ENCODE measurements at places on chromosomes 2 and 18.

GRCh38 chr2:113266431-113266830 lies 12.3 kb downstream of the PAX8 start:
- DNase-seq, result no peak

- DNase-seq, result no peak
These were observed 513.9 kb upstream of the NETO1 start for GRCh38 chr18:73381699-73382036.

DNA sequence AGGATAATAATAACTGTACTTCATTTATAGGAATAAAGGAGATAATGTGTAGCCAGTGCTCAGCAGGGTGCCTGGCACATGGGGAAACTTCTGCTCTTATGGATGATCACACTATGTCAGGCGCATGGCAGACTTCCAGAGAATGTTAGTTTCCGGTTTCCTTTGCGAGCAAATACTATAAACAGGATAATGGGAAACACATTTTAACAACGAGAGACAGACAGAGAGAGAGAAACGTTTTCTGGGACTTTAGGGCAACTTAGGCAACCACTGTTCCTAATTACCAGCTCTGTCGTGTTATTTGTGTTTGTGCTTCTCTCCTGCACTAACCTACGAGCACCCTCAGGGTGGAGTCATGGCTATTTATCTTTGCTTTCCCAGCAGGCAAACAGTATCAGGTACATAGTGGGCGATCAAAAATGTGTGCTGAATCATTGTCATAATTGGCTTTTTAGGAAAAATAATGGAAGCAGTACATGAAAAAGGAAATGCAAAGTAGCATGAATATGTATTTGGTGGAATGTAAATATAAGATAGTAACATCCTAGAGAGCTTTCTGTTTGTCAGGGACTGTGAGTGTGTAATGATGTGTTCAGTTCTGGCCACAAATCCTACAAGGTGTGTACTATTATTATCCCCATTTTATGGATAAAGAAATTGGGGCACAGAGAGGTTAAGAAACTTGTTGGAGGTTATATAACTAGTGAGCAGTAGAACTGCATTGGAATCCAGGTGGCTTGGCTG lies 36.8 kb upstream of the IGFBP2 start:
- no peak for DNase-seq

DNA sequence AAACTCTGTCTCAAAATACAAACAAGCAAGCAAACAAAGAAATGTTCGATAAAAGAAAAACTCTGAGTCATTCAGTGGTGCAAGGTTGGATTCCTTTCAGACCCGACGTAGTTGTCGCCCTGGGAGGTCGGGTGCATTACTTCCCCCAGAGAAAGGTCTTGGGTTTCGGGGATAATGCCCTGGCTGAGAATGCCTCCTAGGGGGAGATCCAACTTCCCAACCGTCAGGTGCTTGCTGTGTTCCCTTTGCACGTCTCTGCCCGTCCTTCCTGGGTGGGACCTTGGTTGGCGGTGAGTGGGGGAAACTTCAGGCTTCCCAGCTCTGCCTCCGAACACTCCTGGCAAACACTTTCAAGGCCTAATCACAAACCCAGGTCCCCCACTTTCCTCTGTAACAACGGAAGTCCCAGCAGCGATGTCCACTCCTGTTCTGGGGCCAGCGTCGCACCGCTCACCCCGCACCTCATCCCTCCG lies 609 bp downstream of the TPGS2 start:
- no peak for DNase-seq

- DNase-seq, result no peak
These were observed 528.4 kb upstream of the SPHKAP start for GRCh38 chr2:228709788-228710371.

DNA sequence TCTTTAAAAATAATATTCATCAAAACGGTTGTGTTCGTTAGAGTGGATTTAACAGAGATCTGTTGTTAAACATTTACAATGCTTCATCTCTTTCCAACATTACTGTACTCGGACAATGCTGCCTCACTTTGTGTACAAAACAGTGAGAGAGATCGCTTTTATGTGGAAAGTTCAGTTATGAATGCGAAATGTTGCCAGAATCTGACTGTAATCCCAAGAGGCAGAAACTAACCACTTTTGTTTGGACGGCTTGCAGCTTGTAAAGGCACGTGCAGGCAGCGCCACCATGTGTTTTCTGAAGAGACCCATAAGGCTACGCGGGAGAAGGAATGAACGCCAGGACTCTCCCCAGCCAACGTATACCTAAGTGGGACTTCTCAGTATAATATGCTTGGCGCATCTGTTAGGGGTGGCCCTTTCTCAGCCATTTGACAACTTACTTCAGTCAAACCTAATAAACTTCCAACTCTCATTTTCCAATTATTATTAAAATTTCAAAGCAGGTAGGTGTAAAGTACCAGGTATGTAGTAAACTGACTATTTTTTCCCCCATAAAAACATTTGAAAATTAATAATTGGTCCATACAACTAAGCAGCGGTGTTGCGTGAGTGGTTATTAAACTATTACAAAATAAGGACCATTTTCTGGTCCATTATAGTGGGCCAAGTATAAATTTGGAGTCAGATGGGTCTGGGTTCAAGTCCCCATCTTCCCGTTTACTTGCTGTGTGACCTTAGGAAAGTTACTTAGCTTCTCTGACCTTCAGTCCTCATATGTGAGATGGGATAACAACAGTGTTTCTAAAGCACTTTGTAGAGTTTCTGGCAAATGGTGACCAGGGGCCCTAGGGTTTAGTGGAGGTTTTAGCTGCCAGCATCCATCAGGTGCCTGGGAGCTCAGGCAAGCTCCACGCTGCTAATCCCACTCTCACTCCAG lies 5.6 kb upstream of the NAPG start:
- DNase-seq, result no peak

DNA sequence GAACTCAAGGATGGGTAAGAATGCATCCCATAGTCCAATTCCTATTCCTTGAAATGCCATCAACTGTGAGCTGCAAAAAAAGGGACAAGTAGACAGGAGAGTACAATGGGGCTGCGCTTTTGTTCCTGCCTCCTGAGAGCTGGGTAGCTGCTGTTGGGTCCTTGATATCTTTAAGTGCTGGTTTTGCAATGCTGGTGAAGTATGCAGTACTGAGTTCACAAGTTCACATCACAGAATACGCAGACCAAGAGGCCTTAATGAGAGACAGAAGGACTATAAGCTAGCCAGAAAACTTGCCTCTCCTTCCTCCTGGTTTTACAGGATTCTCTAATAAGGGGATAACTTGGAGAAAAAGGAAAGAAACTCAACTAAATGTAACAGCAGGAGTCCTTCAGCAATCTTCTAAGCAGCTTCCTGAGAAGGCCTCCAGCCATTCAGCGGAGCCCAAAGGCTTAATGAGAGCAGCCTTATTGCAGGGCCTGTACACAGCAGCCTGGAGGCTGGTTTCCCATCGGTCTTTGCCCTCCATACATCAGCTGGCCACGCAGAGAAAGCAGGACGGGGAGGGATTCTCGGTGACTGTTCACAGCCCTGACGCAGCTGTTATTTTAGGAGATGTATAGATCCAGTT lies 293.1 kb downstream of the CDCA7 start:
- no peak for DNase-seq

DNA sequence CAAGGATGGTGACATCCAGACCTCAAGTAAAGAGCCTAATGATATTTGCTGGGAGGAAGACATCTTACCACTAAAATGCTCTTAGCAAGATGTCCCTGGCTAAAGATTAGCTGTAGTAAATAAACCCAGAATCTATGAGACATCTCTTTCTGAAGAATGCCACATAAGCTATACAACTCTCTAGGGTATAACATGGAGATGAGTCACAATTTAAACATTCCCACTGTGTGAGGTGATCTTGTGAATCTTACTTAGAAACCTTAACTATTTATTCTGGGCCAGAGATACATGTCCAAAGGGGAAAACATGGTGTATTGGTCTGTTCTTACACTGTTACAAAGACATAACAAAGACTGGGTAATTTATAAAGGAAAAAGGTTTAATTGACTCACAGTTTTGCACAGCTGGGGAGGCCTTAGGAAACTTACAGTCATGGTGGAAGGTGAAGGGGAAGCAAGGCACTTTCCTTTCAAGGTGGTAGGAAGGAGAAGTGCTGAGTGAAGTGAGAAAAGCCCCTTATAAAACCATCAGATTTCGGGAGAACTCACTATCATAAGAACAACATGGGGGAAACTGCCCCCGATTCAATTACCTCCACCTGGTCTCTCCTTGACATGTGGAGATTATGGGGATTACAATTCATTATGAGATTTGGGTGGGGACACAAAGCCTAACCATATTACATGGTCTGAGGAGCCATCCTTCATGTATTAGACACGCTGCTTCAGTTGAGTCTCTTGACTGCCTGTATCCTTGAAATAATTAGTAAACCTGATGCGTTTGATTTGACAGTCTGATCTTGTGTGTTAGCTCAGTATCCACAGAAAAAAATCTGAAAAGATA lies 17.1 kb downstream of the KRCC1 start:
- DNase-seq, result no peak

DNA sequence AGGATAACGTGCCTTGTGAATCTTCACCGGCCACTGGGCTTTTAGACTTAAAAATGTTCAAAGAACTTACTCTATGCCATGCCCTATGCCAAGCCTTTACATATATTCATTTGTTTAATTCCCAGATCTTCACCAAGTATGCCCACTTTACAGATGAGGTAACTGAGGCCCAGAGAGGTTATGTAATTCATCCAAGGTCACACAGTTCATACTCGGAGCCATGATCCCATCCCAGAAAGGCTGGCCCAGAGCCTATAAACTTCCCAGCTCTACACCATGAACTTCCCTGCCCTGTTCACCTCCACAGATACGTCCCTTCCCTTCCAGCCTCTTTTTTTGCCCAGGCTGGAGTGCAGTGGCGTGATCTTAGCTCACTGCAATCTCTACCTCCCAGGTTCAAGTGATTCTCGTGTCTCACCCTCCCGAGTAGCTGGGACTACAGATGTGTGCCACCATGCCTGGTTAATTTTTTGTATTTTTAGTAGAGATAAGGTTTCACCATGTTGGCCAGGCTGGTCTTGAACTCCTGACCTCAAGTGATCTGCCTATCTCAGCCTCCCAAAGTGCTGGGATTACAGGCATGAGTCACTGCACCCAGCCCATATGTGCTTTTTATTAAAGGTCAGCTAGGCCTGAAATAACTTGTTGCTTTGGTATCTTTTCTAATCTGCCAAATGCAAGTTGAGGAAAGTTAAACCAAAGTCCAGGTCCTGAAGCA lies 44.1 kb downstream of the MTHFD2 start:
- no peak for DNase-seq

GRCh38 chr2:67295851-67296250 lies 101.3 kb upstream of the ETAA1 start:
- DNase-seq, result no peak

DNA sequence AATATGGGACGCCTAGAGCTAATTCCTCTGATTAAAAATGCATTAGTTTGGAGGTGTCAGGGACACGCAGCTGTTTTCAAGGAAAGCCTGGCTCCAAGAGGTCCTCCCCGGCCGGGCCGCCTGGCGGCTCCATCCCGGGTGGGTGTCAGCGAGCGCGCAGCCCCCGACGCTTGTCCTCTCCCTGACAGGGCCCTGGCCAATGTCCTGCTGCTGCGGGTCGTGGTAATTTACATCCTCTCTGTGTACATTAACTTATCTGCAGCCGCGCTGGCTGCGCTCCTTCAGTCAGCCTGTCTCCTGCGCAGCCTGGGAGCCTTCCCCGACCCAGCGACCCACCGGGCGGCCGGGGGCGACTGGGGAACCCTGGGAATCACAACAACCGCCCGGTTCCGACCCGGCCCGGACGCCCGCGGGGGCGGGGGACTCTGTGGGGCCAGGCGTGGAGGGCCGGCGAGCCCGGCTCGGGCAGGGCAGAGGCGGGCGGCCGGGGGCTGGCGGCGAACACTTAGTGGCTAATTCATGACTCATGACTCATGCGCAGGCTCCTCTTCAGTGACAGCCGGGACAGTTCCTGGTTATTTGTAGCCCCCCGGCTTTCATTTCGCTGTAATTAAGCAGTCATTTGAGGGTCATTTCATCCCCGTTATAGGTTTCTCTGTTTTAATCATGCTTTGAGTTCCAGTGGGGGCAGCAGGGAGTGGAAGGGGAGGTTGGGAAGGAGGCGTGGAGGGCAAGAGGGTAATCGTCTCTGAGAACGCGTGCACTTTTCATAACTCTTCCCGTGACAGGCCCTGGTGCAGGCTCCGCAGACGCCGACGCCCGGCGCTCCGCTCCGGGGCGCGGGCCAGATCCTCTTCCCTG lies 141.9 kb upstream of the CTAGE1 start:
- DNase-seq, result no peak

DNA sequence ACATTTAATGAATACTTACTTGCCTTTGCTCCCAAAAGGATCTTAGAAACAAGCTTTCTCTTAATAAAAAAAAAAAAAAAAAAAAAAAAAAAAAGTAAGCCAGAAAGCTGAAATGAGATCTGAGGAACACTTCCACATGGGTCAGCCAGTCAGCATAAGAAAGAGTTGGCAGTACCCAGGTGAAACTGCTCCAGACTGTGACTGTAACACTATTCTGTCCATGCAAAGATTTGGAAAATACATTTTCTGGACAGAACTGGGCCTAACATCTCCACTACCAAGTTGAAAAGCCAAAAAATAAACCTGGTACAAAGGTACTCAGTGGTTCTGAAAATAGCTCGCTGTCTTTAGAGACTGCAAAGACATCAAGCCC lies 135.7 kb downstream of the THADA start:
- no peak for DNase-seq

GRCh38 chr2:187466129-187466792 lies 18.2 kb upstream of the CALCRL start:
- no peak for DNase-seq

GRCh38 chr2:181985632-181986205 lies at the start of gene PPP1R1C:
Gene PPP1R1C, plus strand, starts transcription at chr2:181985853. Its CDS starts 258 bp downstream, at chr2:181986111.
- DNase-seq, result no peak

- DNase-seq, result no peak
These were observed at the start of gene GALNT13 for GRCh38 chr2:153871231-153872221. Gene GALNT13, plus strand, starts transcription at chr2:153871922.

DNA sequence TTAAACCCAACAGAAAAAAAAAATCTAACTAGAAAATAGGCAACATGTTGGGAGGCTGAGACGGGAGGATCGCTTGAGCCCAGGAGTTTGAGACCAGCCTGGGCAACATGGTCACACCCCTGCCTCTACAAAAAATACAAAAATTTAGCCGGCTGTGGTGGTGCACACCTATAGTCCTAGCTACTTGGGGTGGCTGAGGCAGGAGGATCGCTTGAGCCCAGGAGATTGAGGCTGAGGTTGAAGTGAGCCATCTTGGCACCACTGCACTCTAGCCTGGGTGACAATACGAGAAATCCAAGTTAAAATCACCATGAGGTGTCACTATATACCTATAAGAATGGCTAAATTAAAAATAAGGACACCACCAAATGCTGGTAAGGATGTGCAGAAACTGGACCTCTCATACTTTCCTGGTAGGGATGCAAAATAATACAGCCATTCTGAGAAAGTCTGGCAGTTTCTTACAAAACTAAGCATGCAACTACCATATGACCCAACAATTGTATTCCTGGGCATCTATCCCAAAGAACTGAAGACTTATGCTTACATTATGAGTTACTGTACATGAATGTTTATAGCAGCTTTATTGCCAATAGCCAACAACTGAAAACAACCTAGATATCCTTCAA lies 2.2 kb downstream of the SEPTIN10 start:
- DNase-seq, result no peak
